Small intestine (tissue), 16 donors: ENCODE measurements at places on chromosomes 1 and 21.

GRCh38 chr1:226095286-226095685 lies 32.8 kb downstream of the H3-3A start:
- DNase-seq = no peak

DNA sequence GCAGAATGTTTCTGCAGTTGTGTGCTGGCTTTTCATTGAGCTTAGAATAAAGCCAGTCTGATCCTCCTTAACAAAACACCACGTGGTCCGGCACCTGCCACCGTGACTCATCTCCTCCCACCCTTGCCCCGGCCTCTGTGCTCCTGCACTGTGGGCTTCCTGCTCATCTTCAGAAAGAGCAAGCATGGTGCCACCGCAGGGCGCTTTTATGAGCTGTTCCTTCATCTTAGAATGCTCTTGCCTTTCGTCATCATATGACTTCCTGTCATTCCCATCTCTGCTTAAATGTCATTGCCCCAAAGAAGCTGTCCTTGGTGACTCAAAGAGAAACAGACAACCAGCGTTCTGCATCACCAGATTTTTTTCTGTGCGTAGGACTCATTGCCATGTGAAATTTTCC lies 117.8 kb downstream of the HHAT start:
- DNase-seq = peak; percentile 15

GRCh38 chr1:192153276-192153675 lies 5.0 kb upstream of the RGS18 start:
- DNase-seq = no peak

GRCh38 chr1:159646687-159647086 lies 59.1 kb downstream of the APCS start:
- no peak for DNase-seq

GRCh38 chr1:91345395-91346005 lies 59.1 kb downstream of the HFM1 start:
- no peak for DNase-seq

DNA sequence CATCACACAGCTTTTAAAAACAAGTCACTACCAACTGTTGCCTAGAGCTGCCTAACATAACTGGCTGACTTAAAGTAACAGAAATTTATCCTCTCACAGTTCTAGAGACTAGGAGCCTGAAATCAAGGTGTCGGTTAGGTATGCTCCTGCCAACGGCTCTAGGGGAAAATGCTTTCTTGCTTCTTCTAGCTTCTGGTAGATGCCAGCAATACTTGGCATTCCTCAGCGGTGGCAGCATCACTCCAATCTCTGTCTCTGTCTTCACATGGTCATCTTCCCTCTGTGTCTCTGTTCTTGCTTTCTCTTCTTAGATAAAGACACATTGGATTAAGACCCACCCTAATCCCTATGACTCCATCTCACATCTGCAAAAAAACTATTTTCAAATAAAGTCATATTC lies 51.5 kb downstream of the DMRTA2 start:
- no peak for DNase-seq

- DNase-seq = no peak
These were observed 53.1 kb downstream of the CTTNBP2NL start for GRCh38 chr1:112448904-112449629.

DNA sequence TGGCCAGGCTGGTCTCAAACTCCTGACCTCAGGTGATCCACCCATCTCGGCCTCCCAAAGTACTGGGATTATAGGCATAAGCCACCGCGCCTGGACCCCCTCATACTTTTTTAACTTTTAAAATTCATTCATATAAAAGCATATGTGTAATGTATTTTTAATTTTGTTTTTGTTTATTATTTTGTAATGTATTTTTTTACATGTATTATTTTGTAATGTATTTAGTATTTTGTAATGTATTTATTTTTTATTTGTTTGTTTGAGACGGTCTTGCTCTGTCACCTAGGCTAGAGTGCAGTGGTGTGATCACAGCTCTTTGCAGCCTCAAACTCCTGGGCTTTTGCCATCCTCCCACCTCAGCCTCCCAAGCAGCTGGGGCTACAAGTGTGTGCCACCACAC lies 12.0 kb upstream of the BRWD1 start:
- DNase-seq = no peak
